ENCODE measurements at places on chromosomes 16 and 17. TPM values are rescaled to one million over a fixed set of nuclear protein-coding genes. Genes with fewer than 3 reads are reported as not detected.

UBFD1 gene
- total RNA-seq = 176 TPM

HS3ST3B1 gene
- total RNA-seq = 5.4 TPM

CES3 gene
- total RNA-seq = not detected

GP1BA gene
- total RNA-seq = not detected

TMEM88 gene
- not detected for total RNA-seq

RNF166 gene
- total RNA-seq = 12.2 TPM

HOXB13 gene
- total RNA-seq = not detected

TTLL6 gene
- total RNA-seq = not detected

CDH16 gene
- not detected for total RNA-seq

TNFSF13 gene
- total RNA-seq = 8.0 TPM

TBX4 gene
- not detected for total RNA-seq

CA5A gene
- total RNA-seq = not detected

CHST5 gene
- total RNA-seq = not detected

DNAH2 gene
- total RNA-seq = 1.2 TPM

AGRP gene
- not detected for total RNA-seq

FOXN1 gene
- not detected for total RNA-seq

ASPHD1 gene
- total RNA-seq = 11.4 TPM

HIGD1B gene
- not detected for total RNA-seq

NDRG4 gene
- total RNA-seq = 4.8 TPM

SLC6A2 gene
- not detected for total RNA-seq

KRT25 gene
- not detected for total RNA-seq

SLC9A5 gene
- 0.05 TPM for total RNA-seq

TEKT5 gene
- not detected for total RNA-seq

SP6 gene
- total RNA-seq = 0.25 TPM

CCL4 gene
- total RNA-seq = not detected

TBX6 gene
- total RNA-seq = 0.37 TPM

PLA2G10 gene
- total RNA-seq = not detected

GDPD3 gene
- total RNA-seq = 1.00 TPM

LGALS9B gene
- not detected for total RNA-seq

C16orf74 gene
- 2.2 TPM for total RNA-seq

NEUROD2 gene
- total RNA-seq = not detected

ATP2A3 gene
- 0.06 TPM for total RNA-seq

PLCG2 gene
- total RNA-seq = 1.00 TPM

PROCA1 gene
- total RNA-seq = 1.0 TPM

MKS1 gene
- 7.9 TPM for total RNA-seq

SMIM22 gene
- not detected for total RNA-seq

CNGB1 gene
- total RNA-seq = not detected

OTOP2 gene
- total RNA-seq = not detected

WNK4 gene
- total RNA-seq = 1.5 TPM

SPATA32 gene
- not detected for total RNA-seq

ERAL1 gene
- 36.9 TPM for total RNA-seq

GCGR gene
- not detected for total RNA-seq

FOXJ1 gene
- total RNA-seq = not detected
